Adrenal gland (tissue), 19 donors: ENCODE measurements at places on chromosomes 5 and 9.

DNA sequence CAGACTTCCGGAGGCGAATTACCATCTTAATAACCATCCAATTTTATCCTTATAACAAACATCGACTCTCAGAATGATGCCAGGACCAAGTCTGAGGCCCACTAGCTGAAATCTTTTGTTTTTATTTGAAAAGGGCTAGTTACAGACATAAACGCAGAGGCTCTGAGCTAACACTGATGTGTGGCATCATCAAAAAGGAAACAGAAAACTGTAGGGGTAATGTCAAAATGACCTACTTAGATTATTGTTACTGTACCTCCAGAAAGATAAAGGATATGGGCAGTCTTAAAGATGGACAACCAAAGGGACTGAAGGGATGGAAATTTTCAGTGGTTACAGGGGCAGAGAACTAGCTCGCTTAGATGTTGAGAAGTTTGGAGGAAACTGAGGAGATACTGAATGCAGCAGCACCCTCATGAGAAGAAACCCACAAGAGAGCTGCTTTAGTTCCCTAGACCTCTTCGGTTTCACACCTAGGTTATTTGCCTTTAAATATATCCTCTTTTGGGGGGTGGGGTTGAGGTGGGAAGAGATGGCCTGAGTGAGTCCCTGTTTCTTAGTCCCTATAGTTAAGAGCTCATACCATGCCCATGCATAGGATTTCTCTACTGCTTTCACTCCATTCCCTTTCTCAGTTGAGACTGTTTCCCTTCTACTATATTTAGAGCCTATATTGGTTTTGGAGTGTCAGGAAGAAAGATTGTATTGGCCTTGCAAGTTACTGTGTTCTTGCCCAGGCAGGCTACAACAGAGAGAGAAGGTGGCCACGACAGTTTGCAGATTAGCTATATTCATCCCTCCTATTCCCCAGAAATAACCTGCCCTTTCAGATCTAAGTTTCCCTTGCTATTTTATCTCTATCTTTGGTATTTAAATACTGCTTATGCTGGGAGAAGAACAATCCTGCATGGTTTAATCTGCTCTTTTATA lies 320.4 kb upstream of the EFNA5 start:
- H3K27ac ChIP-seq: no peak overlapping the region
- H3K27me3 ChIP-seq: no peaks in the 10 kb centered on the region
- H3K4me1 ChIP-seq: no peaks in the 10 kb centered on the region

DNA sequence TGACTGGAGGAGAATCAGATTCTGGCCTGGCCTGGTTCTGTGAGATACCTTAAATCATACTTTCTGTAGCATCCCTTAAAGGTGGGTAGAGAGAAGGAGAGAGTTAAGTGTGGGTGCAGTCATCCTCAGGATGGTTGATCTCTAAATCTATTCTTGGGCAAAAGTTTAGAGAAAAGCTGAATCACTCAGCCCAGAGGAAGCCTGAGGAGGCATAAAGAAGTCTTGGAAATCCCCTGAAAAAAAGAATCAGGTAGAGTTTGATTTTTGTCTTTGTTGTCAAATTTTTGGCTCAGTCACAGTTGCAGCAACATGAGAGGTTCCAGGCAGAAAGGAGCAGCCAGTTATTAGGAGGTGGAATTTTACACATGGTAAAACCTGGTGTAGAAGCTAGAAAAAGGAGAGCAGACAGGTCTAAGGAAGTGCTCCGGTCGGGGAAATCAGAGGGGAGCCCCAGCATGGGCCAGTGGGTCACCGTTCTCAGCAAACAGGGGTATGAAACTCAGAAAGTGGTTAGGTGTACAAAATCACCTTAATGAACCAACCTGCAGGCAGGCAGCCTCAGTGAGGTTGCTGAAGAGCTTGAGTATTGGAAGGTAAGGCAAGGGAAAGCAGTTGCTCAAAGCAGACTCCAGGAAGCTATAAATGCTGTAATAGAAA lies 116.2 kb upstream of the CNTLN start:
- no peaks in the 10 kb centered on the region for H3K36me3 ChIP-seq
- DNase-seq: no peak
- H3K4me1 ChIP-seq: no peaks in the 10 kb centered on the region
- no peaks in the 10 kb centered on the region for H3K27me3 ChIP-seq
- no peak overlapping the region for H3K4me3 ChIP-seq

- H3K4me1 ChIP-seq: peaks cover 56% of the 10 kb centered on the region
- no peak overlapping the region for H3K4me3 ChIP-seq
Measured at GRCh38 chr5:78594021-78594420, 54.6 kb downstream of the LHFPL2 start.

DNA sequence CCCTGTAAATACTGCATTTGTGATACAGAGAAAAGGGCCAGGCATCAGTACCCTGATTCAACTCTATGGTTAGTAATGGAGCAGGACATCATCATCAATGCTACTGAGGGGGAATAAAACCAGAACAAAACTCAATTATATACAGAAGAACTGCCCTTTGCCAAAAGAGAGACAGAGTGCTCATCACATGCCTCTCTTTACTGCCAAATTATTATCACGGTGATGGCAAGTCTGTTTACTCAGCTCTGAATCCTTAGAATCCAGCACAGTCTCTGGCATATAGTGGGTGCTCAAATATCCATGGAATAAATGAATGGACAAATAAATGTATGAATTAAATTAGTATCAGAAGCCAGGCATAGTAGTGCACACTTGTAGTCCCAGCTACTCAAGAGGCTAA lies 130.2 kb downstream of the TTC39B start:
- no peaks in the 10 kb centered on the region for H3K36me3 ChIP-seq
- no peak overlapping the region for H3K27ac ChIP-seq
- no peak overlapping the region for H3K4me3 ChIP-seq
- no peak for DNase-seq

DNA sequence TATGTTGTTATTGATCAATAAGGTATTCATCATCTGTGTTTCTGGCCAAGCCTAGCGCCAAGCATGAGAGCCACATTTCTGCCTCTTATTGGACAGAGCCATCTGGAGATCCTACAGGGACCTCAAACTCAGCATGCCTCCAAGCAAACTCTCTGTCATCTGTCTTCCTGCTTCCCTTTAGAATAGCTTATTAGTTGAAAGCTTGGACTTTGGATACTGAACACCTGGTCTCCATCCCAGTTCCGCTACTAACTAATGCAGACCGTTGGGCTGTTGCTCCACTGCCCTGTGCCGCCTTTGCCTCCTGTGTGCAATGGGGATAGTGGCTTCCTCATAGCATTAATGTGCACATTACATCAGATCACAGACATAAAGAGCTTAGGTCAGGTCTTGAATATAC lies 65.5 kb downstream of the MAP1B start:
- no peak overlapping the region for H3K4me3 ChIP-seq
- H3K27me3 ChIP-seq: no peaks in the 10 kb centered on the region
- H3K4me1 ChIP-seq: no peaks in the 10 kb centered on the region
- no peaks in the 10 kb centered on the region for H3K36me3 ChIP-seq

GRCh38 chr9:79661886-79662536 lies 90.2 kb downstream of the TLE4 start:
- no peaks in the 10 kb centered on the region for H3K36me3 ChIP-seq
- no peaks in the 10 kb centered on the region for H3K27me3 ChIP-seq
- no peak overlapping the region for H3K27ac ChIP-seq
- no peak for DNase-seq
- no peak overlapping the region for H3K4me3 ChIP-seq
- peaks cover 10% of the 10 kb centered on the region for H3K4me1 ChIP-seq

GRCh38 chr5:88944751-88945531 lies 62.0 kb upstream of the MEF2C start:
- H3K4me3 ChIP-seq: no peak overlapping the region
- H3K27me3 ChIP-seq: no peaks in the 10 kb centered on the region
- H3K4me1 ChIP-seq: no peaks in the 10 kb centered on the region
- no peak for DNase-seq
- no peaks in the 10 kb centered on the region for H3K36me3 ChIP-seq

DNA sequence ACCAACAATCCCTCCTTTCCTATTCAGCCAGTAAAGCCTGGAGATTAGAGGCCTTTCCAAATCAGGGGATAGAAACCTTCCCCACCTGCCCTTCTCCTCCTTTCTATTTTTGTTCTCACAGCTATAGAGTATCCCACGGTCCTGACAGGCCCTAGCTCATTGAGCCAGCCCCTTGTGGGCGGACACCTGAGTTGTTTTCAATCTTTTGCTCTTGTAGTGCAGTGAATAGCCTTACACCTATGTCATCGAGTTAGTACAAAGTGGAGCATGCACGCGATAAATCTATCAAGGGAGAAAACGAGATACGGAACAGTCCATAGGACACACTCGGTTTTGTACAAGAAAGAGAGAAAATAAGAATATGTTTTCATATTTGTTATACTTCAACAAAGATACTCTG lies 77.2 kb downstream of the TSPAN17 start:
- H3K36me3 ChIP-seq: no peaks in the 10 kb centered on the region
- no peaks in the 10 kb centered on the region for H3K4me1 ChIP-seq
- no peak overlapping the region for H3K4me3 ChIP-seq
- no peak overlapping the region for H3K27ac ChIP-seq
- peaks cover 6% of the 10 kb centered on the region for H3K27me3 ChIP-seq
- DNase-seq: no peak

- no peak overlapping the region for H3K27ac ChIP-seq
- no peaks in the 10 kb centered on the region for H3K36me3 ChIP-seq
- no peak for DNase-seq
- peaks cover 8% of the 10 kb centered on the region for H3K4me1 ChIP-seq
Measured at GRCh38 chr5:93503598-93504067, 77.4 kb downstream of the NR2F1-AS1 start.

DNA sequence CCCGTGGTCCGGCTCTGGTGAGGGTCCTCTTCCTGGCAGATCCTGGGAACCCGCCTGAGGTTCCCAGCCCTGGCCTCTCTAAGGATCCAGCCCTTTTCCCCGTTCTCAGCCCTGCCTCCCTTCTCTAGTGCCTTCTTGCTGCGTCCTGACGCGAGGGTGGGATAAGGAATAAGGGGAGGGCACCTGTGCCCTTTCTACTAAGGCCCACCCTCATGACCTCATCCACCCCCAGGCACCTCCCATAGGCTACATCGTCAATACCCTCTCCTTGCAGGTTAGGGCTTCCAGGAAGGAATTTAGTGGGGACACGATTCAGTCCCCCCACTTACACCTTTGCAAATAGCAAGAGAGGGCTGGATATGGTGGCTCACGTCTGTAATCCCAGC lies 10.7 kb upstream of the DIPK1B start:
- no peak overlapping the region for H3K4me3 ChIP-seq
- H3K4me1 ChIP-seq: no peaks in the 10 kb centered on the region
- no peak overlapping the region for H3K27ac ChIP-seq

- no peaks in the 10 kb centered on the region for H3K4me1 ChIP-seq
- DNase-seq: no peak
- H3K27ac ChIP-seq: no peak overlapping the region
- H3K27me3 ChIP-seq: peaks cover 27% of the 10 kb centered on the region
- H3K4me3 ChIP-seq: no peak overlapping the region
Measured at GRCh38 chr5:181120761-181121160, 10.2 kb downstream of the OR2V1 start.

- no peak for DNase-seq
- no peak overlapping the region for H3K27ac ChIP-seq
- H3K4me3 ChIP-seq: no peak overlapping the region
- H3K27me3 ChIP-seq: no peaks in the 10 kb centered on the region
Measured at GRCh38 chr5:97838214-97838613, 655.2 kb upstream of the RIOK2 start.

DNA sequence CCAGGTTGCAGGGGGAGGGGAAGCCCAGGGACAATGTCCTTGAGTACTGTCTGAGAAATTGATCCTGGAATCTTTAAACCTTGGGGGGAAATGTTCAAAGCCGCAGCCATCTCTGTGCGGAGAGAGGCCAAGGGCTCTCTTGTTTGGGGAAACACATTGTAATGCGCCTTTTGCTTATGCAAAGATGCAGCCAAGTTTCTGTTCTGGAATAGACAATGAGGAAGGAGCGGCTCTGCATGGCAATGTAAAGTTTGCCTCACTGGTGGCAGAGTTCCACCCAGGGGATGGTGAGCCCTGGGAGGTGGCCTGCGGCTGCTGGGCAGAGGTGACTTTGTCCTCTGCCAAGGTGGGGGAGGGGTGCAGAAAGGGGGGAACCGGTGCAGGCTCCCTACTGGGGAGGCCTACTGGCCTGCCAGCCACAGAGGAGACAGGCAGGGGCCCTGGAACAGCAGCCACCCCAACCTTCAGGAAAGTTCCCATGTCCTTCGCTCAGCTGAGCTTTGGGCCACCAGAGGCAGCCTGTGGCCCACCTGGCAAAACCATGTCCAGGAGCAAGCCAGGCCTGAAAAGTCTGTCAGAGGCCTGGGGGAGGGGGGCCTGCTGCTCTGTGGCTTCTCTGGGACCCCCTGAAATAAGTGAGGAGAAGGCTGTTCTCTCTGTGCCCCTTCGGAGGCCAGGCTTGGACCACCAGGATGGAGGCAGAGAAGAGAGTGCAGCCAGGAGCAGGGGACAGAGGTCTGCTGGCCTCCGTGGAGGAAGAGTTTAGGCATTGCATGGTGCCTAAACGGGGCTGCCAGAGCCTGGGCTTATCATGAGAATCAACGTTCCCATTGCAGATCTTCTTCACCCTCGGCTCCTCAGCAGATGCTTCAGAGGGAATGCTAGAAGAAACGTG lies 127.8 kb downstream of the ZNF354C start:
- no peak for DNase-seq
- H3K36me3 ChIP-seq: no peaks in the 10 kb centered on the region
- H3K27me3 ChIP-seq: no peaks in the 10 kb centered on the region
- H3K27ac ChIP-seq: no peak overlapping the region

GRCh38 chr9:121292801-121293241 lies 24.9 kb downstream of the GSN start:
- H3K27me3 ChIP-seq: no peaks in the 10 kb centered on the region
- H3K27ac ChIP-seq: no peak overlapping the region
- no peak overlapping the region for H3K4me3 ChIP-seq
- no peak for DNase-seq

- no peaks in the 10 kb centered on the region for H3K36me3 ChIP-seq
- DNase-seq: no peak
- H3K27me3 ChIP-seq: no peaks in the 10 kb centered on the region
- no peaks in the 10 kb centered on the region for H3K4me1 ChIP-seq
- no peak overlapping the region for H3K4me3 ChIP-seq
- no peak overlapping the region for H3K27ac ChIP-seq
Measured at GRCh38 chr5:27267209-27267824, 228.9 kb upstream of the CDH9 start.

DNA sequence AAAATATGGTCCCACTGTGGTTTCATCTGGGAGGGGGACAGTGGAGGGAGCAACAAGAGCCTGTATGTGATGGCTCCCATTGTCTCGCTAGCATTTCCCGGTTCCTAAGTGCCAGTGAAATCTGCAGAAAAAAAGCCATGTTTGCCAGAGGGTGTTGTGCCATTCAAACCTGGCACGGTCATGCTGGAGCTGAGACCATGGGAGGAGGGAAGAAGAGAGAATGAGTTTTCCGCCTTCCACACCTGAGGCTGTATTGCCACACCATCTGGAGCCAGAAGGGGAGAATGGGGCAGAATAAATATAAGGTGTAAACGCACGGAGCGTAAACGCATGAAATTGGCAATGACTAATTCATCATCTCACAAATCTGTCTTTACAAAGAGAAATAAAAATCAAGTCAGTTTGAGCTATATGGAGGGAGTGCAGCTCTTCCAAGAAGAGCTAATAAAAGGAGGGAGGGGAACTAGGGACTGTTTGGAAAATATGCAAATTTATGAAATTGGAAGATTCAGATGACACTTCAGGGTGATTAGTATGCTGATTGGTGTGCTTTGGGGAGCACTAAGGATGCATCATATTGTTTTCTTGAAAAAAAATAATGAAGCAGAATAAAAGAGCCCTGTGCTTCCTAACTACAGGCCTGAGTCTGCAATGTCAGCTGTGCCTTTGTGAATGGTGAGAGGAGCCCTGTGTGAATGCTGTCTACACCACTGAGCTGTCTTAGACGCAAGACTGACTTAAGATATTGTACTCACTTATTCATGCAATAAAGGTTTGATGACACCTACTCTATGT lies 237.9 kb downstream of the NSG2 start:
- H3K4me3 ChIP-seq: no peak overlapping the region
- no peaks in the 10 kb centered on the region for H3K4me1 ChIP-seq
- no peak for DNase-seq
- H3K27me3 ChIP-seq: no peaks in the 10 kb centered on the region
- H3K27ac ChIP-seq: no peak overlapping the region
